AG09309 (cell line): ENCODE measurements at places on chromosomes 2 and 18.

- DNase-seq, result no peak
Measured at GRCh38 chr2:174729797-174730697, 34.2 kb downstream of the CHRNA1 start.

GRCh38 chr2:66580166-66581049 is 145.5 kb downstream of the MEIS1 start:
- DNase-seq, result no peak

GRCh38 chr2:170301626-170302025 is 123.7 kb downstream of the MYO3B start:
- DNase-seq, result no peak

- no peak for DNase-seq
Measured at GRCh38 chr2:233358947-233359346, 4.7 kb downstream of the DGKD start.

GRCh38 chr18:61554117-61554776 is 221.0 kb downstream of the CDH20 start:
- DNase-seq, result no peak

GRCh38 chr18:58870130-58870529 is 5.5 kb downstream of the ZNF532 start:
- DNase-seq, result no peak

GRCh38 chr2:25251071-25251421 is 82.7 kb upstream of the POMC start:
- no peak for DNase-seq

GRCh38 chr2:83068714-83069113 is 1390.4 kb downstream of the SUCLG1 start:
- DNase-seq, result no peak

DNA sequence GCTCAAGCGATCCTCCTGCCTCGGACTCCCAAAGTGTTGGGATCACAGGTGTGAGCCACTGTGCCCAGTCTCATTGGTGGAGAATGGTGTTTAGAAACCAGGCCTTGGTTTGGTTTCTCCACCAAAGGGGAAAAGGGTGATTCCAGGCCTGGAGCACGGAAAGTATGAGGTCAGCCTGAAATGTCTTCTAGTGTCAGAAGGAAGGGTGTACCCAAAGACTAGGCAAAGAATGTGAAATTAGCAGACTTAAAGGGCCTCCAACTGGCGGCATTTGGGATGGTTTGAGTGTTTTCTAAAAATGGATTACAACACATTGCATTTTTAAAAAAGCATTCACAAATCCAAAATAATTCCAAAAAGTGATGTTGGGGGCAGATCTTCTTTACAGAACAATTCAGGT is 139.6 kb downstream of the SH3BP4 start:
- no peak for DNase-seq

DNA sequence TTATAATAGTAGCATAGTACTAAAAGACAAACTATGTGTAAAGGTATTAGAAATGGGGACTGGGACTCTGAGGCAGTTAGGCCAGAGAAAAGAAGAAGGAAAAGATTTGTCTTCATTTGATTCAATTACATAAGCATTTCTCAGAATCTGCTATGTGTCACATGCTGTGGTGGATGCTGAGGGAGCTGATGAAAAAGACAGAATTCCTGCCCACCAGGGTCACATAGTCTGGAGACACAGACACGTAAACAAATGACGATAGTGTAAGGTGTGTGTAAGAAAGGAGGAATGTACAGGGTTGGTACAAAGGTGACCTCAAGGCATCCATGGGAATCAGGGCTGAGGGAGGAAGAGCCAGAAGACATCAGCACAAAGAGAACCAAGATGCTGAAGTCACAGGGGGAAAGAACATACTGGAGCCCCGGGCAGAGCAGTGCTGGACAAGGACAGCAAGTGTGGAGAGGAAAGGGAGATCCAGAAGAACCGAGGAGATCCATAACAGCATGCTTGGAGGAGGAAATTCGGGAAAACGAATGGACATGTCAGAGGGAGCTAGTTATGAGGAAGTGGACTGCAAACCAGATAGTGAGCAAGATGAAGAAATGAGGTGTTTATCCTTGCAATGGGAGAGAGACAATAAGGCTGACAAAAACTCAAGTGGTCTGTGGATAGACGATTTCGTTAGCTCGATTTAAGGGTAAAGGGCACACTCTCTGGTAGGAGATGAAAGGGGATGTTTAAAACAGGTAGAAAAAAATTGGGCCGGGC is 1.2 kb upstream of the MAPRE3 start:
- DNase-seq, result no peak
